ENCODE measurements at places on chromosomes 2 and 18.
A peak's percentile ranks its signal among the peaks of the same experiment; 100 is the strongest.

GRCh38 chr2:20625491-20626391 is 25.2 kb downstream of the HS1BP3 start:
- DNase-seq = peak; percentile 75

DNA sequence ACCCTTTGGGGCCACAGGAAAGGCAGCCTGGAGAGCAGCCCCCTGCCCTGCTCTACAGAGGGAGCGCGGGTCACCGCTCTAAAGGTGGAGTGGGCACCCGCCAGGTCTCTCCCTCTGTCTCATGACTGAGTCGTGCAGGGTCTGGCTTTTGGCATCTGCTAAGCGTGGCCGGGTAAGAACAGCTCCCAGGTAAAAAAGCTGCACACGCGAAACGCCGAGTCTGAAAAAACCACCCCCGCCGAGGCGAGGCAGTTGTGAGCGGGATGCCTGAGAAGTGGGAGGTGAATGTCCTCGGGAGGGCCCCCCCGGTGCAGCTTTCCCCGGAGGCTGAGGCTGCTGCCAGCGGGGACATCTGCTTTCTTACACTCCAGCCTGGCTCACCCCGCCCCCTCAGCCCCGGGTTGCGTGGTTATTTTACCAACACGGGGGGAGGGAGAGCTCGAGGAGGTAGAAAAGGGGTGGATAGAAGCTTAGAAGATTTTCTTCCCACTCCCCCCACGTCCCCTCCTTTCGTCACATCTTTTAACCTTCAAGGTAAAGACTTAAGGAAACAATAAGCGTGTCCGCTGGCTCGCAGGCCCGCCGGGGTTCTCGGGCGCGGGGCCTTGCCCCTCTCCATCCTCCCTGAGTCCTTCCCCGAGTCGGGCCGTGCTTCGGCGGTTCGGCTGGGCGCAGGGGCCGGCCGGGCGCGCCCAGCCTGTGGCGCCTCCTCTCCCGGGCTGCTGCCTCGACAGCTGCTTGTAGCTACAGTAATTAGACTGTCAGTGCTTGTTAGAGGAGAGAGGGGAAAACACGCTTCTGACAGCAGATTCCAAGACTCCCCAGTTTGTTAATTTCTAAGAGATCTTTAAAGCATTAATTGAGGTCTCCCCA is 70.6 kb upstream of the PSMD14 start:
- DNase-seq = no peak

GRCh38 chr18:62778976-62779869 is 63.9 kb downstream of the PHLPP1 start:
- no peak for DNase-seq

GRCh38 chr2:128489526-128490273 is 171.0 kb upstream of the HS6ST1 start:
- no peak for DNase-seq

DNA sequence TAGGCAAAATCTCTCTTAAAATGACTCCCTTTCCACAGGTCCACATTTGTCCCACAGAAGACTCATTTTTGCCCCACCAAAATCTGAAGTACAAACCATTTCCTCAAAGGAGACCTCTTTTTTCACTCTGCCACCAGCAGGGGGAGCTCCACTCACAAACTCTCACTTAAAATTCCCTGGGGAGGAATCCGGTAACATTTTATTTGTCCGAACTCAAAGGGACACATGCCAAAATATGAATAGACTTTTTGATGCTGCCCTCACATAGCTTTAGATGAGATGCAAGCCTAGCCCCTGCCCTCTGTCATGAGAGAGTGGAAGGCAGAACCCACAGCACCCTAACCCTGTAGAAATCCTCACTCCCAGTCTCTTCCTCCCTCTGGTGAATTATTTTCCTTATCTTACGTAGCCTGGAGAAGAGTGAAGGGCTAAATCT is 57.1 kb downstream of the RMDN2 start:
- peak; percentile 45 for DNase-seq

DNA sequence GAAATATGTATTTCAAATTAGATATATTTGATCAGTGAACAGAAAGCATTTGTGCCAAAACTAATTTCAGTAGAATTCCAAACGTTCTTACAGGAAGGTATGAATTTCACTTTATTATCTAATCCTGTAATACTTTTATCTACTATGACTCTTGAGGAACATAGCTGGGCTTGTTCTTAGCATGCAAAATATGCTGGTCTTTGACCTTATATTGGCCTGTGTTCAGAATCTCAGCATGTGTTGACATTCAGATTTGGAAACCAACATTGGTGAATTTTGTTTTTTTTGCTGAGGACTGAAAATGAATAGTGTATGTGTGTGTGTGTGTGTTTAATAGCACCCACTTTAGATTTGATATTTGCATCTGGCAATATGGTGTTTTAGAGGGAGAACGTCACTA is 112.2 kb downstream of the MEIS1 start:
- DNase-seq = no peak

GRCh38 chr2:156797832-156798231 is 361.7 kb downstream of the GPD2 start:
- DNase-seq = no peak

GRCh38 chr2:109318150-109318948 is 189.3 kb downstream of the SH3RF3 start:
- DNase-seq = peak; percentile 92

DNA sequence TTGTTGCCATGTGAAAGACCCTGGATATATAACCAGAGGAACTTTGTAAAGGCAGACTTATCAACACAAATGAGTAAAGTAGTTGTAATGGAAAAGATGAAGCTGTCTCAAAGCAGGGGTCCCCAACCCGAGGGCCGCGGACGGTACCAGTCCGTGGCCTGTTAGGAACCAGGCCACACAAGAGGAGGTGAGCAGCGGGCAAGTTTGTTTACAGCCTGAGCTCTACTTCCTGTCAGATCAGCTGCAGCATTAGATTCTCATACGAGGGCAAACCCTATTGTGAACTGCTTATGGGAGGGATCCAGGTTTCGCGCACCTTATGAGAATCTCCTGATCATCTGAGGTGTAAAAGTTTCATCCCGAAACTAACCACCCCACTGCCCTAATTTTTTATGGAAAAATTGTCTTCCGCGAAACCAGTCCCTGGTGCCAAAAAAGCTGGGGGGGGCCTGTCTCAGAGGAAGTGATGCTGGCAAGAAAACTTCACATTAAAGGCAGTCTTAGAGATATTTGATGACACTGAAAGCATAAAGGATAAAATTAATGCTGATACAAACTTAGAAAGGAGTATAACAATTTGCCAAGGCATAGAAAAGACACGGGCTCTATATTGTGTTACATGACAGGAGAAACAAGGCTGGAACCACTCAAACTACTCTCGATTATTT is 57.5 kb upstream of the MSTN start:
- DNase-seq = no peak

DNA sequence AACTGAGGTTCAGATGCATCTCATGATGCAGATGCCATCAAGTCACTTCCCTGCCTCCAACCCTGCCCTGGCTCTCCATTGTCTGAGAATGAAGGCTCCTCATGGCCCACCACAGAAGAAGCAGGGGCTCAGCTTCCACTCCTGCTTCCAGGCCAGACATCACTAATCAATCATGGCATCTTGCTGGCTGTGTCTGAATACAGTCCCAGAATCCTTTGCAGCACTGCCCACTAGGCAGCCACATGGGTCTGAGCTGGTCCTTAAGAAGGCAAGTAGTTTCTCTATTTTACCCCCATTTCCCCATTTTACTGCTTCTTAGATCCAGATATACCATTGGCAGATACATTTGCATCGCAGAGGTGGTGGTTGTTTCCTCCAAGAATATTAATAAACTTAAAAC is 7.3 kb downstream of the ASPRV1 start:
- DNase-seq = no peak

- DNase-seq = peak; percentile 22
These were observed 58.6 kb upstream of the SLC25A52 start for GRCh38 chr18:31819106-31819924.

DNA sequence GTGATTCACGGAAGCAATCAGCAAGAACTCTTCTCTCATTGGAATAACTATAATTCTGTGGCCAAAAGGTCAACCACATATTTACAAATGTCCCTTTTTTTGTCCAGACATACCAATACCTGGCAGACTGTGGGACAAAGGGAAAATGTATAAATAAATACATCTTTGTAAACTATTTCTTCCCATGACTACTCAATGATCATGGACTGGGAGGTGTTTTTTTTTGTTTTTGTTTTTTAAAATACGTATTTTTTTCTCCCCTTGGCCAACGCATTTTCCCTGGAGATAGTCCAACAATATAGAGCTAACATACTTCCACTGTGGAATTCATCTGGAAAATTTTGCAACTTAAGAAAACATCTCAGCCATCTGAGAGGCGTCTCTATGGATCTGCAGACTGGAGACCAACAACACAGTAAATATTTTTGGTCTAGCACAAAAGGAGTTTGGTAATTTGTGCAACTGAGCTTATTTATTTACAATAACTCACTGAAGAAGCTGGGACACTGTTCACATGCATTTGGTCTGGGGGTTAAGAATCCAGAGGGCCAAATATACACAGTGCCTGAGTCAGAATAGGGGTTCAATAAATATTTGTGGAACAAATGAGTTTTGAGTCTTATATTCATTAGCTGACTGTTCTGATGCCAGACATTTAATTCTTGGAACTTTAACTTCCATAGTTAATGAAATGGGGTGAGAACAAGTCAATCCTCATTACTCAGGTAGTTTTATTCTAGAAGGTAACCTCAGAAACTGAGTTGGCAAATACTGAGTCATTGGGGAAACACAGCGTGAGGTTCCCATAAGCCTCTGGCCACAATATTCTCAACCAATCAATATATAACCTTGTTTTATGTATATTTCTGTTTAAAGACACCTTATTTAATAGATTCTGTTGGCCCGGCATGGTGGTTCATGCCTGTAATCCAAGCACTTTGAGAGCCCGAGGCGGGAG is 36.2 kb downstream of the CCBE1 start:
- no peak for DNase-seq

- no peak for DNase-seq
These were observed 33.5 kb downstream of the GALNT5 start for GRCh38 chr2:157291018-157291417.

DNA sequence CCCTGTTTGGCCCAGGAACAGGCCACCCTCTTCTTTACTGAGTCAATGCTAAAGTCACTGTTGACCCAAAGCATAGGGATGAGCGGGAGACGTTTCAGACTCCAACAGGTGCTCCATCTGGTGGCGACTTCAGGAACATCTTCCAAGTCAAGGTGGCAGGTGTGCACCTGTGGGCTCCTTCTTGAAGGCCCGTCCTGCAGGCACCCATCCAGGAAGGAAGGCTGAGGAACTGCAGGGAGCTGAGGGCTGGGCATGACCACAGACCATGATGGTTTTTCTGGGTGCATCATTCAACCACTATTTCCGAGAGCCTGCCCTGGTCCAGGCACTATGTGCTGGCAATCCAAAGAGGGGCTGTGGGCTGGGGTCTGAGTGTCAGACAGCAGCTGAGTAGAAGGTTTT is 142.8 kb downstream of the NDUFA10 start:
- DNase-seq = no peak

- DNase-seq = no peak
These were observed 113.5 kb downstream of the NEB start for GRCh38 chr2:151620761-151621160.

DNA sequence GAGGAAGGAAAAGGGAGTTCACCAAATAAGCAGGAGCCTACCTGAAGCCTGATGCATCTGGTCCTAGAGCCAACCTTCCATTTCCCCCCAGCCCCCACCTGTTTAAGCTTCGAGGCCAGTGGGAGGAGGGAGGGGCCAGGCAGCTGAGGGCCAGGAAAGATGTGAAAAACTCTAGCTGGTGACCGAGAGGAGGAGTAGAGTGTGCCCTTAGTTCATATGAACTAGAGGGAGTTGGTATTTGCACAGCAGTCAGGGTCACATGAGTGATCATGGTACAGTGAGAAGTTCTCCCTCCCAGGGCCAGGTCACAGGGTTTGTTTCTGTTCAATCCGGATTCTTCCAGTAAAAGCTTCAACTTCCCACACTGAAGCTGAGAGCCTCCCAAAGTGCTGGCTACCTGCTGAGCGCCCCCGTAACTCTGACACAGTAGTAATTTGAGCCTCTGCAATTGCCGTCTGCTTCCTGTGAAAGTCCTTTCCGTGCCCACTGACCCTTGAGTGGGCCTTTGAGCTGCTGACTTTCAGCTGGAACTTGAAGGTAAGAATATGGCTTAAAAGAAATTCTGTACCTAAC is at the start of gene SULT1C2:
Gene SULT1C2 (plus strand): TSS at position 362 of the 573 bp plus-strand sequence. CDS start 4,773 bp downstream, outside the sequence.
- peak; percentile 67 for DNase-seq

DNA sequence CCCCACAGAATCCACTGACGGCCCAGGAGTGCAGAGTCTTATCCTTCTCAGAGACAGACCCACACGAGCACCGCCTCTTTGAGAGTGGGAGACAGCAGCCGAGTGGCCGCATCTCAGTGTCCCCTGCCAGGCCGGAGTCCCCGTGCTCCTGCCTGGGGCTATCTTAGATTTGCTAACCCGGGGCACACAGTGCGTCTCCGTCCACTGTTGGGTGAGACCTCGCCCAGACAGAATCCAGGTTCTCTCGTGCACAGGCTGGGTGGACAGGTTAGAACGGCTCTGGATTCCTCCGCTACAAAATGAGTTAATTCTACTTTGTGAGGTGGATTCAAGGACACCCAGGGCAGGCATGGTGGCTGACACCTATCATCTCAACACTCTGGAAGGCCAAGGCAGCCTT is 88.3 kb downstream of the ZNF516 start:
- DNase-seq = no peak

- no peak for DNase-seq
These were observed 210.9 kb upstream of the REV1 start for GRCh38 chr2:99700482-99701398.

- no peak for DNase-seq
These were observed 40.4 kb upstream of the TTC32 start for GRCh38 chr2:19942199-19942598.

DNA sequence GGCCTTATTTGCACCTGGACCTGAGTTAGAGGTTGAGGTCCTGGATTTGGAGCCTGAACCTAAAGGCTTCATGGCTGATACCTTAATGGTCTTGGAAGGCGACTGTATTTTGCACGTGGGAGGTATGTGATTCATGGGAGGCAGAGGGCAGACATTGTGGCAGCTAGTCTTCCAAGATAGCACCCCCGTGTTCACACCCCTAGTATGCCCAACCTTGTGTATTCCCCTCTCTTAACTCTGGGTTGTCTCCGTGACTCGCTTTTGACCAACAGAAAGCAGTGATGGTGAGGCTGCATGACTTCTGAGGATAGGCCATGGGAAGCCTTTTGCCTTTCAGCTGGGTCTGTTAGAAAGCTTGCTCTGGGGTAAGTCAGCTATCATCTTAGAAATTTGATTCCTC is 45.8 kb upstream of the HAAO start:
- DNase-seq = no peak

- DNase-seq = peak; percentile 44
These were observed 26.1 kb downstream of the DGUOK start for GRCh38 chr2:73952499-73953446.

GRCh38 chr2:54740333-54740732 is 16.9 kb downstream of the EML6 start:
- DNase-seq = no peak

- peak; percentile 71 for DNase-seq
These were observed 10.6 kb upstream of the ITGB6 start for GRCh38 chr2:160210599-160211138.

All from brain microvascular endothelial cell (primary cell).